ENCODE measurements at places on chromosomes 1 and 21. TPM values are rescaled to one million over a fixed set of nuclear protein-coding genes. Genes with fewer than 3 reads are reported as not detected.

The FCN3 gene
- total RNA-seq = not detected

The PLPPR5 gene
- not detected for total RNA-seq

The LCE1A gene
- total RNA-seq = not detected

The DAB1 gene
- total RNA-seq = 0.05 TPM

The PDPN gene
- 0.28 TPM for total RNA-seq

The SLC6A17 gene
- total RNA-seq = 5.7 TPM

The FNDC5 gene
- total RNA-seq = 2.6 TPM

The GSTM2 gene
- 10.2 TPM for total RNA-seq

All from Panc1 (cell line).